ENCODE measurements at places on chromosomes 5 and 9.

- peak; percentile 52 for DNase-seq
These were observed 13.0 kb upstream of the CYFIP2 start for GRCh38 chr5:157252711-157253465.

DNA sequence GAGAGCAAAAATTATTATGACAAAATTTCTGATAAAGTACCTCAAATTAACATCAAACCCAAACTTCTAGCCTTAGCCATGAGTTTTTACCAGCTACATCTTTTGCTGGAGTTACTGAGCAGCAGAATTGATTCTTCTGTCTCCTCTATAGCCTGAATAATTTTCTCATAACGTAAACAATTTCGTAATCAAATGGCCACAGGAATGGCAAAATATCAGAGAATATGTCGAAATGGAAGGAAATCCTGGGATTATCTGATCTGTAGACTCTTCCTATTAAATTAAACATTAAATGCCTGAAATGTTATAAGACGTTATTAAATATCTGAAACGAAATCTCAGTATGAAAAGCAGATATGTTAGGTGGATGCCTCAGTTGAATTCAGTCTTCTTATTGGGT, 41.1 kb downstream of the LURAP1L start:
- DNase-seq: no peak

GRCh38 chr5:14143841-14144585, 871 bp downstream of the TRIO start:
- no peak for DNase-seq

GRCh38 chr9:8857068-8857925, 1057.7 kb upstream of the DMAC1 start:
- DNase-seq: no peak

DNA sequence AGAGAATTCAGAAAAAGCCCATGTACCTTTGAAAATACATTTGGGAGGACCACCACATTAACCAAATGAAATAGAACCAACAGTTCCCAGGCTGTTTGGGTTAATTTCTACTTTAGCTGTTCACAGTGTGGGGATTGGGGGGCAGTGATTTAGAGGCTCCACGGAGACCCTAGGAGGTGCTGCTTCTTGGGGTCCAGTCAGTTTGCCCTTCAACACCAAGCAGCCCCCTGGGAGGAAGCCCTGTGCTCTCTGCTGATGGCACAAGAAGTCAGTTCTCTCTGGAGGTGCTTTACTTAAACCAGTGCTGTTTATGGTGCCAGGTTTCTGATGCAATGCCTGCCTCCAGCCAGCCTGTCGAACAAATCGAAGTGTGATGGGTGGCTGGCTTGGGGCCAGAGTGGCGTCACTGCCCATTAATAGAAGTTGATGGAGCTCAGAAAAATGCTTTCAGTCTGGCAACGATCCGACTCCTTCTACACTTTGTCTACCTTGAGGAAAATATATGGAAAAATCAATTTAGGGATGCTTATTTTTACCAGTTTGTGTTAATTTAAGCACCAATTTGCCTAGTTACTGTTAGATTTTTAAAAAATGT, 134.0 kb downstream of the SNX18 start:
- no peak for DNase-seq

- DNase-seq: no peak
These were observed 10.0 kb upstream of the TCOF1 start for GRCh38 chr5:150347451-150347850.

DNA sequence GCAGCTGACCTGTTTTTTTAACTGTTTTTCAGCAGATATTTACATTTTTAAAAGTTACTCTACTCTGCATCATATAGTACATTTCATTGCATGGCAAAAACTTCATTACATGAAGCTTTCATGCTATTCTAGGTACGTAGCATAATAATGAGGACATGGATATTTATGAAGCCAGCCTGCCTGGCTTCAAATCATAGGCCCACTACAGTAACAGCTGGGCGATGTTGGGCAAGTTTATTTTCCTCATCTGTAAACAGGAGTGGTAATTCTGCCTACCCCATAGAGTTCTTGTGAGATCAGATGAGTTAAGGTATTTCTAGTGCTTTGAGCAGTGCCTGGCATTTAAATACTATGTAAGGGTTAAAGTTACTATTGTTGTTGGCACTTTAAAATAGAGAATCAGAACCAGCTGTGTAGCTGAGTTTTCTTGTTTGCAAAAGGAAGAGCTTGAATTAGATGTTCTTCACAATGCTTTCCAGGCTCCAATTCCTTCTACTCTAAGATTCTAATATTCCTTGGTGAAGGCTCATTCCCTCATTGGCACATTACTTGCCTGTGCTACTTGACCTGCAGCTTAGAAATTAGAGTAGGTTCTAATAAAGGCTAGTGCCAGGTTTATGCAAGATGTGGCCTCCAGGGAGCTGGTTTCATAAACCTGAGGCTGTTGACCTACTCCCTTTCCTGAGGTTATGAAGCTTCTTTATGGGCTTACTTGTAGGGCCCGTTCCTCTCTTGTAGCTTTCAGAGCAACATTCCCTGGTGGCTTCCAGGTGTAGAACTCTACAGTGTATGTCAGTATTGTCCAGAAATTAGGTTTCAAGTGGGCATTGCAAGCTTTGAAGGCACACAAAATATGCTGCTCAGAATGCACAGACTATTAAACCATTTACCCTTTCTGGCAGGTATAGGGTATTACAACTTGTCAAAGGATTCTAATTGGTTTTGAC, 14.5 kb downstream of the ANP32B start:
- DNase-seq: no peak

DNA sequence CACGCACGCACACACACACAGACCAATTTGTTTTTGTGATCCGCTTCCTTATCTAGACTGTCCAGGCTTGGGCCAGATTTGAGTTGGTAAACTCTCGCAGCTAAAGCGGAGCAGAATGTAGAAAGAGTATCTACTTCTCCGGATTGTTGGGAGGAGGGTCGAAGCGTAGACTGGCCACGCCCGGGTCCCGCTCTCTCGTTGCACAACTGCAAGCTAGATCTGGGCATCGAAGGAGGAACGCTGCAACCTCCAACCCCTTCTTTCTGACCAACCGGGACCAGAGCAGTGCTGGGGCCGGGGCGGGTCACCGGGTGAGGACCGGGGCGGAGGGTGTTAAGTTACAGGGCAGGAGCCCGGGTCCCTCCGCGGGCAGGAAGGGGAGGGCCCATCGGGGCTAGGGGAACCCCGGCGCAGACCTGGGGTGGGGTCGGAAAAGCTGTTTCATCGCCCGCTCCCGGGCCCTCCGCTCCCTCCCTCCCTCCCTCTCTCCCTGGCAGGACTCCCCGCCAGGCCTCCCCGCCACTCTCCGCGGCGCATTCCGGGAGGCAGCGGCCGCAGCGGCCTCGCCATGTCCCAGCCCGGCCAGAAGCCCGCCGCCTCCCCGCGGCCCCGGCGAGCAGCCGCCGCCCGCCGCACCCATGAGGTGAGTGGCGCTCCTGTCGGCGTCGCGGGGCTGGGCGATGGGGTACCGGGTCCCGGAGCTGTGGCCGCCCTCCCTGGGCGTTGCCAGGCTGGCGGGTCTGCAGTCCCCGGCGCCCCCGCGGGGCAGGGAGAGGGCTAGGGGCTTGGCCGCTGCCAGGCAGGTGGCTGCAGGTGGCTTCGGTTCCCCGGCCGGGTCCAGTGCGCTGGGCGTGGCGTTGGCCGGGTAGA, at the start of gene CAST:
Gene CAST, plus strand, starts transcription at position 522 of the 870 bp plus-strand sequence. Its CDS starts 47 bp downstream, at position 569.
- peak; percentile 76 for DNase-seq

DNA sequence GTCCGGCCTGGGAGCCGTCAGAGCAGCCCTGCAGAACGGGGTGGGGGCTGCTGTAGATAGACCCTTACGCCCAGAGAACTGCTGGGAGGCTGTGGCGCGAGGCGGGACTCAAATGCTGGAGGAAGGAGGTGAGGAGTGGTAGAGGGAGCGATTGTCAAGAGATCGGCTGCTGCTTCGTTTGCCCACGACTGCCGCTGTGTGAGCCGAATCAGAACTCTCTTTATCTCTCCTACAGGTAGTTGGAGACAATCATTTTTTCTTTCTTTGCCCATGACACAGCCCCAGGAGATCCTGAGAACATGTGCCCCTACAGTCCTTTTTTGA, 456 bp downstream of the ZNF79 start:
- no peak for DNase-seq

- no peak for DNase-seq
These were observed 4.2 kb upstream of the CTNNAL1 start for GRCh38 chr9:109017493-109017892.

GRCh38 chr5:17230808-17231525, 13.5 kb downstream of the BASP1 start:
- DNase-seq: no peak

DNA sequence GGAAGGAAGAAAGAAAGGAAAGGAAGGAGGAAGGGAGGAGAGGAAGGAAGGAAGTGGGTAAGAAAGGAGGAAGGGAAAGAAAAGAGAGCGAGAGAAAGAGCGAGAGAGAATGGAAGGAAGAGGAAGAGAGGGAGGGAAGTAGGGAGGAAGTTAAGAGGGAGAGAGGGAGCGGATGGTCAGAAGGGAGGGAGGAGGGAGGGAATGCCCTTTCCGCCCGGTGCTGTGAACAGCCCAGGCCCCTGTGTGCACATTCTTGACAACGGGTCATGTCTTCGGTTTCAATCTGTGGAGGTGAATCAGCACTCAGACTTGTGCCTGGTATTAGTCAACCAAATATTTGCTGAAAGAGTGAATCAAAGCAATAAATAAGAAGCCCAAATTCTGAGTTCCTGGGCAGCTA, 39.2 kb downstream of the PRUNE2 start:
- DNase-seq: no peak

GRCh38 chr5:126591549-126591948, 3.5 kb downstream of the ALDH7A1 start:
- no peak for DNase-seq

- no peak for DNase-seq
These were observed 275.4 kb downstream of the CDH12 start for GRCh38 chr5:22577711-22578110.

- no peak for DNase-seq
These were observed 80.6 kb upstream of the ZBTB43 start for GRCh38 chr9:126724226-126724625.

- no peak for DNase-seq
These were observed 183.6 kb upstream of the IRX4 start for GRCh38 chr5:2066373-2066772.

- DNase-seq: no peak
These were observed 266.5 kb downstream of the MSX2 start for GRCh38 chr5:174990909-174991308.

DNA sequence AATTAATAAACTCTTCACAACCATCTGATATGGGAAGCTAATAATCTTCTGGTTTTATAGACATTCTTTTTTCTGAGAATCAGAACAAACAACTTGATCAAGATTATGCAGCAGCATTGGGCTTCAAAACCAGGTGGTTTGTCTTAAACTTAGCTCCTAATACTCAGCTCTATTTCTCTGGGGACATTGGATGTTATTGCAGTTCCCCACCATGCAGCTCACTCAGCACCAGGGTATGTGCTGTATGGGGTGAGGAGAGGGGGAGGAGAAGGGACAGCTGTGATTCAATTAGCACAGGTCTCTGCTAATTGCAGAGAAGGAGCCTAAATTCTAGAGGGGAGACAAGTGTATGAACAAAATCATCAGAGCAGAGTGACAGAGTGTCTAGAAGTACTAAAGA, 210.7 kb upstream of the TNC start:
- DNase-seq: no peak

- no peak for DNase-seq
These were observed 11.7 kb downstream of the B4GALT1 start for GRCh38 chr9:33155393-33155792.

DNA sequence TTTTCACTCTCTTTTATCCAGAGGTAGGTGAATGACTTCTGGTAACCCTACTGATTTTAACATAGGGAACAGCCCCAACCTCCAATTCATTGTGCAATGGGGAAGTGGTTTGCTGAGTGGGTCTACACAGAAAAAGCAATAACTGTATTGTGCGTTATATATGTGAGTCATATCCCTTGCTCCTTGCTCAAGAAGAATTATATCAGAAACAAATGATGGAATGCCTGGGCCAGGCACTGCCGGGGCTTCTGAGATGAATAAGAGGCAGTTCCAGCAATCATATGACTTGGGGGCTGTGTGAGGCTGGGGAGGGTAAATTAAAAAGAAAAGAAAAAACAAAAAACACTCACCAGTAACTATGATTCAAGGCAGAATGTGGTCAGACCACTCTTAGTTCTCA, 79.2 kb upstream of the ABCA1 start:
- DNase-seq: no peak

DNA sequence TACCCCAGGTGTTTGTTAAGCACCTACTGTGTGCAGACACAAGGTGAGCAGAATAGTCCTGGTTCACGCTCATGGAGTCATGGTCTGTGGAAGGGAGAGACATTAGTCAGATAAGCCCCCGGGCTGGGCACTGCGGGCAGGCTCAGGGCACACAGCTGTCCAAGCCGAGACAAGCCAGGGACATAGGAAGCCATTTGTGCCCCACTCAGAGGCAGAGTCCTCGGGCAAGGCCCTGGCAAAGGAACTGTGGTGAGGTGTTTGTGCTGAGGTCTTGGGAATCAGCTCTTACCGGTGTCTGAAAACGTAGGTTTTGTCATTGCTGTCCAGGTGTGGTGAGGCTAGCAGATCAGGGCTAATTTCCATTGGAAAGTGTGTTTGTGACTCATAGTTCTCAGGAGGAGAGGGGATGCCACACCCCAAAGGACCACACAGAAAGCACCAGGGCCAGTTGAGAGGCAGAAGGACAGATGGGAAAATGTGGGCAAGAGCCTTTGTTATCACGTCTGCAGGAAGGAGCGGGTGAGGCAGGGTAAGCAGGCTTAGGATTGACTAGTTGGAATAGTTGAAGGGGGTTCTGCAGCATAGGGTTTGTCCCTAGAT, 46.1 kb upstream of the NEURL1B start:
- DNase-seq: no peak

DNA sequence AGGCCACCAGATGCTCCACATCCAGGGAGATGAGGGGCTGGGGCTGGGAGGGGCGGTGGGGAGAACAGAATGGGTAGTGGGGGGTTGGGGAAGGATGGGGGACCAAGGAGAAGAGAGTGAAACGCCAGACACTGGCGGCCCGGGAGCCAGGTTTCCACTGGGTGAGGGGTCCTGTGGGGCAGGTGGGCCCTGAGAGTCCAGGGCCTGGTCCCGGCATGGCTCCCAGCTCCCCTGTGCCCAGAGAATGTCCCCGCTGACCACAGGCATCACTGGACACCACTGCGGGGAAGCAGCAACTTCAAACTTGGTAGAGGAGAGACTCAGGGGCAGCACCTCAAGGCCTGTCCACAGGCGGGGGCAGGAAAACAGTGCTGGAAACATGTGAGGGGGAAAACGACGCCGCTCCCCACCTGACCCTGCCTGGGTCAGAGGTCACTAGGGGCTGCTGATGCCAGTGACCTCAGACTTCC, 13.2 kb downstream of the NINJ1 start:
- DNase-seq: no peak

DNA sequence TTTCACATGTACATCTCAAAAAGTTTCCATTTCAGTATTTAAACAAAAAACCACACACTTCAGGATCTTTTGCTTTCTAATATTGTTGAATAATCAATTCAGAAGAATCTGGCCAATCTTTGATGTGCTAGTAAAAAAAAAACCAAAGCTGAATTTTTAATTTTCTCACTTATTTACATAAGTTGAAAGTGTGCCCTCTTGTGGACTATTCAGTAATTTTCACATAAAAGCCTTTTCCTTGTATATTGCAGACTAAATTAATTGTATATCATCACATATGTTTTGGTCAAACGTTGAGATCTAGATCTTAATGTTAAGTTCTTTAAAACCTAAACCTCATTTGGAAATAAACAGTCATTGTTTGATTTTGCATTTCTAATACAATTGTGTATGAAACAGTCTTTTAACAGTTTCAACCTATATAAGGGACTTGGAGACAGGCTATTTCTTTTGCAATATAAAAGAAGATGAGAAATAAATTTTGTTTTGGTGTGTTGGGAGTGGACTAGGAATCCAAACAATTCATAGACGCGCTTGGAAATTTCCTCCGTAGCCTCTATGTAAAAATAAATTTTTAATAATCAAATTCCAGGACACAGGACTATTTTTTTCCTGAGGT, 68.1 kb downstream of the NIPBL start:
- no peak for DNase-seq
